ENCODE measurements at places on chromosomes 12 and 14.

DNA sequence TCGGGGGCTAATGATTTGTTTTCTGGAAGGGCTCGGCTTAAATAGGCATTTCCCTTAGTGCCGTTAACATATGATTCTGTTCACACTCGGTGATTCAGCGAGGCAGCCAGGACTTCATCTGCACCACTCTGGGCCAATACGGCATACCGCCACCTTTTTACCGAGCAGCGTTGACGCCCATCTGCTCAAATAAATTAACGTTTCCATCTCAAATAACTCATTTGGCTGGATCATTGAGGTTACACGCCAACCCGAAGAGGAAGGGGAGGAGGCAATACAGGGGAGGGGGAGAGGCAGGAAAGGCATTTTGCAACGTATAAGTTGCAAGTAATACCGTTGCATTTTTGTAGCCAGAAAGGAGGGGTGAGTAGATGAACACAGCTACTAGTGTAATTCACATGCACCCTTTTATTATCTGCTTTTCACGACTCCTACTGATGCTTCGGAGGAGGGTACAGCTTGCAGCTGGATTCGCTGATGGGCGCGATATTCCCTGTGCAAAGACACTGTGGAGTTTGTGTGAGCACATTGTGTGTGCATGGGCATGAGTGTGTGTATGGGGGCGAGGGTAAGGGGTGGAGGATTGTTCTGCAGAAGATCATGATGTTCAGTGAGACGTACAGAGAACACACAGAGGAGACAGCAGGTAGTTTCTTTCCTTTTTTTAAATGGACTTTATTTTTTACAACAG is 45.9 kb downstream of the MAP1LC3B2 start:
- peak; percentile 68 for DNase-seq

GRCh38 chr14:52473557-52473956 is 78.7 kb downstream of the TXNDC16 start:
- no peak for DNase-seq

- no peak for DNase-seq
Measured at GRCh38 chr14:72790887-72791566, 102.9 kb downstream of the DPF3 start.

- DNase-seq, result no peak
Measured at GRCh38 chr14:75127903-75128595, 1.2 kb upstream of the NEK9 start.

GRCh38 chr14:56124327-56124726 is 6.1 kb downstream of the PELI2 start:
- DNase-seq, result no peak

DNA sequence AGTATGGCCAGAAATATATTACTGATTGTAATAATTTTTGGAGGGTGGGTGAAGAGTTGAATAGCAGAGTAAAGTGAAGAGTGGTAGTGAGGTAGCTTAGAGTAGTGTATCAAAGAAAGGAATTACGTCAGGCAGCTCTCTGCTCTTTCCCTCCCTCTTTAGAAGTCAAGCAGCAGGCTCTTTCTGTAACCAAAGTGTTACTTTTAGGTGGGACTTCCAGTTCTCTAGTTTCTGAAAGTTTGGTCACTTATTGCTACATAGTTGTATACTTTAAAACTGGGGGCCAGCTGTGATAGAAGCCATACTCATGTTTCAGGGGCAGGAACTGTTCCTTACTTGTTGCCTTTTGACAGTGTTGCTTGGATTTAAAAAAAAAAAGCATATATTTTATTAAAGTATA is 30.6 kb downstream of the ATF7IP start:
- no peak for DNase-seq

DNA sequence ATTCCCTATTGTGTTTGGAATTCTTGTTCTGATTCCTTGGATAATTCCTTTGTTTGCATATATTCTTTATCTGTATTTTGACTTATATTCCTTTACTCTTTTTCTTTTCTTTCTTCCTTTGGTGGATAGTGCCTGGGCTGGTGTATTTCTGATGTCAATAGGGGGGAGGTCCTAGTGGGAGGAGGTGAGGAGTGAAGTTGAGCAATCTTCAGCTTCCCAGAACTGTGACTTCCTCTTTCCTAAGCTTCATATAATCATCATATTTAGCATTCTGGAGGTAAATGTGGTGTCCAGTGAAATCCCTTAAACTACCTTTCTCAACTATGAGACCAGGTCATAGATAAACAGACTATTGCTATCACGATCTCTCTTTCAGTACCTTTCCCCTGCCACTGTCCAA is 29.6 kb upstream of the TBPL2 start:
- no peak for DNase-seq

- no peak for DNase-seq
Measured at GRCh38 chr14:102824832-102825231, 47.6 kb downstream of the TRAF3 start.

DNA sequence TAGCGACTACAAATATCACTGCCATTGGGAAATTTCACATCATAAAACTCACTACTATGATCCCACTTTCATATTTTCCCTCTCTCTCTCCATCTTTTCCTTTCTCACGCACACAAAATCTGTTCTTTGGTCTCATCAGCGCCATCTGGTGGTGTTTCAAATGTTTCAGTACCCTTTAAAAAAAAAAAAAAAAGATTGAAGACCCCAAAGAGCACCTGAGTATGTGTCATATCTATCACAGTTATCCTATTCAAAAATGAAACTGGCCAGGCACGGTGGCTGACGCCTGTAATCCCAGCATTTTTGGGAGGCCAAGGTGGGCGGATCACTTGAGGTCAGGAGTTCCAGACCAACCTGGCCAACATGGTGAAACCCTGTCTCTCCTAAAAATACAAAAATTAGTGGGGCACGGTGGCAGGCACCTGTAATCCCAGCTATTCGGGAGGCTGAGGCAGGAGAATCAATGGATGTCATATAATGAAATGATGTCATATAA is 72.4 kb downstream of the TTC9 start:
- no peak for DNase-seq

- DNase-seq, result no peak
Measured at GRCh38 chr12:41479426-41479825, 291.3 kb downstream of the PDZRN4 start.

GRCh38 chr14:32524609-32525375 is 195.7 kb downstream of the AKAP6 start:
- DNase-seq, result no peak

- DNase-seq, result peak; percentile 67
Measured at GRCh38 chr12:117874842-117875434, 93.9 kb downstream of the KSR2 start.

DNA sequence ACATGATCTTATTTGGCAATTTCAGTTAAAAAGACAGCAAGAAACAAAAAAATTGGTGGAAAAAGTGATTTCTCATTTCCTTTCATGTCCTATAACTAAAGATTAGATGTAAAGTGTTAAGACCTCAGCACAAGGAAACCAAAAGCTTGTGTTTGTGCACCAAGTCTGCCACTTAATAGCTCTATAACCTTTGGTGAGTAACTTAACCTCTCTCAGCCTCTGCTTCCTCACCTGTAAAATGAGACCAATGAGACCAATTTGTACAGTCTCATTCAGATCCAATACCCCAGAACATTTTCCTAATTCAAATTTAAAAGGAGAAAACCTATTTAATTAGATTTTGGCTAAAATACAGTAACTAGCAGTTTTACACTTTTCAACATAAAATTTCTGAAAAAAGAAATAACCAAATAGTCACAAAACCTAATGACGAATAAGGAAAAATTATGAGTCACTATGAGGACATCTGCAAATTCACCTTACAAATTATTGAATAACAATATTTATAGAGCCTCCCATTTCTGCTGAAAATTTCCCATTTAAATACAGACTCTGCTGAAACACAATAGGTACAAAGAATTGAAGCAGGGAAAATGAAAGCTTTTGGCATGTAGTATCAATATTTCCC is 71.1 kb downstream of the EPS8 start:
- DNase-seq, result no peak

DNA sequence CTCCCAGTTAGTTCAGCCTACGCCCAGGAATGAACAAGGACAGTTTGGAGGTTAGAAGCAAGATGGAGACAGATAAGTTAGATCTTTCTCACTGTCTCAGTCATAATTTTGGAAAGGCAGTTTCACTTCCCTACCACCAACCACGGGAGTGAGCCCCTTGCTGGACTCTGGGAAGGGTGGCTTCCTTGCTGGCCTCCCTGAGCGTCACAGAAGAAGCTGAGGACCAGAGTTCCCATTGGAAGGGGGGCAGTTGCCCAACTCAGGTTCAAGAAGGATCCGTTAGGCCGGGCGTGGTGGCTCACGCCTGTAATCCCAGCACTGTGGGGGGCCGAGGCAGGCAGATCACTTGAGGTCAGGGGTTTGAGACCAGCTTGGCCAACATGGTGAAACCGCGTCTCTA is 106.2 kb upstream of the MAX start:
- no peak for DNase-seq

DNA sequence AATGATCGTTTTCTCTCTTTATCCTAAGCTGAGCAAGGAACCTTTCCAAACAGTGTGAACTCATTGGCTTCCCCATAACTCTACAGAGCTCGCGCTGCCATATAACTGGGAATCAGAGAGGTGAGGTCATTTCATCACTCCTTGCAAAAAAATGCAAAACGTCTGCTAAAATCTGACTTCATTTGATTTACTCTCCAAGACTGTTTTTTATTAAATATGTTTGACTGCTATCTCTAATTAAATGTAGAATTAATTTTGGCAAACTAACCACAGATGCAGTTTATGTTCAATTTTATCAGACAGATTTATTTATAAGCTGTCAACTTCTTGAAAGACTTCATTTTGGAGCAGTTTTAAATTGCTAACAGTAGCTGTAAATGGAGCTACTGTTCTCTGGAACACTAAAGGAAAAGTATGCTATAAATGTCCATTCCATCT is 131.6 kb upstream of the SOX5 start:
- DNase-seq, result no peak

DNA sequence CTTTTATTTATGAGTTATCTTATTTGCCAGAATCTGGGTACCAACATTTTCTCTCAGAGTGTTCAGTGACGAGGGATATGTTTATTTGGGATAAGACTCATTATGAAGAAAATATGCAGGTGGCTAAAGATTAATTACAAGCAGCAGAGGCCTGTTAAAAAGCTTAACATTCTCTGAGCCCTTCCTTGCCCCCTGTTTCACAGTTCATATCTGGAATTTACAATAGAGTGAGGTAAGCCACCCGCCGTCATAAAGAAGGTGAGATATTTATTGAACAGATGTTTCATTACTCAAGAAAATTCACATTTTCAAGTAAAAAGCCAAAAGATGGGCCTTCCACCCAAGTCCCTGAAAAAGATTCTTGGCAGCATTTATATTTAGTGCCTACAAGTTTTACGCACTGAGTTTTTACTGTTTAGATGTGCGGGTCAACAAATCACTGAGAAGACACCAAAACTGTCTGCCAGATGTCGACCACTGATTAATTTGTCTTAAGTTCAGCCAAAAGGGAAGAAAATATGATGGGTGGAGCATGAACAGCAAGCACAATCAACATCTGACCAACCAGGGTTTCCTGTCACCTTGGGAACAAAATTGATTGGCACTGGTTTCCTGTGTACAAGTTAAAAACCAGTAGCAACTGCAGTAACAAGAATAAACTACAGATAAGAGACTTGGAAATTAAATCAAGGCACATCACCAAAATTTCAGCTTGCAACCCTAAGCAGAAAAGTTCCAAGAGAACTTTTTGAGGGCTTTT is 85.5 kb upstream of the PTPRB start:
- DNase-seq, result no peak

DNA sequence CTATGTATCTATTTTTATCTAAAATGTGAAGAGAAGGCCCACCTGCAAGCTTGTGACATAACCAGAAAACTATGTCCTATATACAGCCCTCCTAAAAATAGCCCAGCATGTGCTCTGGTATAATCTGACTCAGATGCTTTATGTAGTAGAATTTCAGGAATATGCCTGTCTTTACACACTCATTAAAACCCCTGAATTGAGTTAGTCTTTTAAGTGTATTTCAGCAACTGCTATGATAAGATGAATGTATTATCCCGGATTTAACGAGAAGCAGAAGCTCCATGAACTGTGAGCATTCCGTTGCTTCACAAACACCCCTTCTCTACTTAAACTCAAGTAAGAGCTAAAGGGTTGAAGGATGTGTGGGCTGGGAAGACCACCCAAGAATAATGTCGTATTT is 89.9 kb upstream of the PRICKLE1 start:
- DNase-seq, result no peak

- no peak for DNase-seq
Measured at GRCh38 chr12:50825372-50825838, 17.3 kb upstream of the TMPRSS12 start.

- no peak for DNase-seq
Measured at GRCh38 chr12:66599816-66600215, 79.1 kb downstream of the GRIP1 start.

DNA sequence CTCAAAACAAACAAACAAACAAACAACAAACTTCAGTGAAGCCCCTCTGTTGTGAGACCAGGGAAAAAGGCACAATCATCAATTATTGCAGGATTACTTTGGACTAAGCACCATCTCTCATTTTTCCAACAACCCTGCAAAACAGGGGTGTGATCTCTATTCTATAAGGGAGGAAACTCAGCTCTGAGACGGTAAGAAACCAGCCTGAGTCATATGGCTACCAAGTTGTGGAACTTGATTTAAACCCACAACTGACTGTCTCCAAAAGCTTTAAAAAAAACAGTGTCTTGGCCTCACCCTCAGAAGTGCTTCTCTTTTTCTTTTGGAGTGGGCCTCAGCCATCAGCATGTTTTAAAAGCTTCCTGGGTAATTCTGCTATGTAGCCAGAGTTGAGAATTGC is 49.8 kb downstream of the RIN3 start:
- no peak for DNase-seq

DNA sequence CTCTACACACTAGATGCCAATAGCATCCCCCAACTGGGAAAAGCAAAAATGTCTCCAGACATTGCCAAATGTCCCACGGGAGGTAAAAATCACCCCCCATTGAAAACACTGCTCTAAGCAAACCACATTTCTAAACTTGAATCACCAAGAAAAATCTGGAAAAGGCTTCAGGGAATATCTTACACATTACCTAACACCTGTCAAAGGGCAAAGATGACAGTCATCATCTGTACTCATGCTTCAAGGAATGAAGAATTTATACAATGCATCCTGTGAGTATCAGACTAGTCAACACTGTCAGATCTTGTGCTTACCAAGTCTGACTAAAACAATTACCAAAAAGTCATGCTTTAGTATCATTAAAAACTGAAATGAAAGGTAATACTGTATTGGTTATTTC is 161.6 kb upstream of the SOX5 start:
- no peak for DNase-seq

Measured in left hindlimb (tissue), 1 donor.